ENCODE measurements at places on chromosomes 5 and 9. TPM values are rescaled to one million over a fixed set of nuclear protein-coding genes. Genes with fewer than 3 reads are reported as not detected.

- DNase-seq, result no peak
These were observed 158.1 kb downstream of the HACD4 start for GRCh38 chr9:20873240-20873865.

DNA sequence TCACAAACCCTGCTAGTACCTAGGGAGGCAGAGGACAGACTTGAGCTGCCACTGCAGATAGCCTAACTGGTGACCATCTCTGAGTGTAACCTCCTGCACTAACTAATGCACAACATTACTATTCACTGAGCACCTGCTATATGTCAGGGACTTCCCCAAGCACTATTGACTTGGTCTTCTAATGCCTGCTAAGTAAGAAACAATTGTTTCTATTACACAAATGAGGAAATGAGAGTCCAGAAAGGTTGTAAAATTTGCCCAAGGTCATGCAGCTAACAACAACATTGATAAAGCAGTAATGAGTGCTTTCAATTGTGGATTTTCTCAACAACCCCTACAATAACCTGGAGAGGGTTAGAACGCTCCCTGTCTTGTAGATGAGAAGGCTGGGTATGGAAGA is 183.7 kb downstream of the ZNF462 start:
- no peak for DNase-seq

Gene C6
- not detected for total RNA-seq

Gene AQP7
- 0.12 TPM for total RNA-seq

- peak; percentile 40 for DNase-seq
These were observed 124.8 kb upstream of the RAD23B start for GRCh38 chr9:107158321-107158720.

- peak; percentile 40 for DNase-seq
These were observed 57.6 kb downstream of the DPYSL3 start for GRCh38 chr5:147452165-147452811.

- DNase-seq, result no peak
These were observed 38.3 kb downstream of the RETREG1 start for GRCh38 chr5:16578474-16578883.

DNA sequence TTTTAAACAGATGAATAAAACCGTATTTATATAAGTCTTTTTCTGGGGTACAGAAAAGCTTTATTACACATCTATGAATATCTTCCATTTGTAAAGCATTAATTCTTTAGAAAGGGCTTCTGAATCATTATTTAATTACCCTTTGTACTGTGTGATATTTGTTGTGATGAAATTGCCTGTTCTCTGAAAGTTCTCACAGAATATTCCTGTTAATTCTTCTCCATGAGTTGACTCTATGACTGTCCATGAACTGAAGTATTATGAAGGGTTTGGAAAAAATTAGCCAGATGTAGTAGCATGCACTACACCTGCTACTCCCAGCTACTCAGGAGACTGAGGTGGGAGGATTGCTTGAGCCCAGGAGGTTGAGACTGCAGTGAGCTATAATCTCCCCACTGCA is 127.0 kb downstream of the MAN2A1 start:
- DNase-seq, result no peak

GRCh38 chr5:132479111-132479951 is 11.2 kb downstream of the IRF1 start:
- no peak for DNase-seq

Gene PCDHGB6
- total RNA-seq, result 0.33 TPM

DNA sequence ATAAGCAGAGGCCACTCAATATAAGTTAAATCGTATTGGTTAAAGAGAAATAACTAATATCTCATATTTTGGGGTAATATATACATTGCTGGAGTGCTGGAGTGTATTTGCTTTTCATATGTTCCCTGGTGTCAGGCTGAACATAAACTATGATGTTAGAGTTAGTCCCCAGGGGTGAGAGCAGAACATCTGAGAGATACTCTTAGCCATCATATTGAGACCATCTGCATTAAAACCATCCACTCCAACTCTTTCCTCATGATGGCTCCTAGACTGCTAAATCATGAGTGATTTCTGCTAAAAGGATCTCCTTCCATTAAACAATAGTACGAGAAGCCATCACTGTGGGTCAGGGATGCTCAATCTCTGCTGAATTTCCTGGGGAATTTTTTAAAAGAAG is 436.2 kb downstream of the DTWD2 start:
- no peak for DNase-seq

DNA sequence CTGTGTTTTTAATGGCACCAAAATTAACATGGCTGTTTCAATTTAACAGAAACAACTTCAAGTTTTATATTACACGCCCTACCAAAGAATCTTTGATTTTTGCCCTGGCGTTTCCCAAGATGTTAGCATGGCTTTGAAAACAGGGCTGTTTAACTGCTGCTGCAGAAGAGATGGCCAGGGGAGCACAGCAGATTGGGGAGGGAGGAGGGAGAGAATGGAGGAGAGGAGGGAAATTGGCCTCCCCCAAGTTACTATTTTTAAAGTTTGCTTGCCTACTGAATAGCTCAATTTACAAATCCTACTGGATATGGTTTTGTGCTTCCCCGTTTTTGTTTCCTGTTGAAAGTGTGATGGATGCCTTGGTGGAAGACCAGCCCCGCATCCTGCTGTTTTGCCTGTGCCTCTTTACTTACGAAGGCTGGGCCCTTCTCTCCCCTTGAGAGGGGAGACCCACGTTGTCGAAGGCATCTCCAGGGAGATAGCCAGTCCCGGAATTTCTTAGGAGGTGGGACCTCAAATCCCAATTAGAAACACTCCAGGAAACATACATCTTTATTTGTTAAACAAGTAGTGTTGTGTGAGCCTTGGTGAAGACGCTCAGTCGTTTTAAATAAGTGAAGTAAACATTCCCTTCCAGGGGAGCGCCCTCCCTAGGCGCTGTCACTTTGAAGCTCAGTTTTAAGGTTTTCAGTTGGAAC is 98.6 kb downstream of the AOPEP start:
- no peak for DNase-seq

Gene SPINK4
- total RNA-seq, result not detected

Gene MSANTD3
- 265 TPM for total RNA-seq

- DNase-seq, result no peak
These were observed 122.3 kb downstream of the SPATA31D1 start for GRCh38 chr9:82110881-82111280.

Gene ACTBL2
- not detected for total RNA-seq

DNA sequence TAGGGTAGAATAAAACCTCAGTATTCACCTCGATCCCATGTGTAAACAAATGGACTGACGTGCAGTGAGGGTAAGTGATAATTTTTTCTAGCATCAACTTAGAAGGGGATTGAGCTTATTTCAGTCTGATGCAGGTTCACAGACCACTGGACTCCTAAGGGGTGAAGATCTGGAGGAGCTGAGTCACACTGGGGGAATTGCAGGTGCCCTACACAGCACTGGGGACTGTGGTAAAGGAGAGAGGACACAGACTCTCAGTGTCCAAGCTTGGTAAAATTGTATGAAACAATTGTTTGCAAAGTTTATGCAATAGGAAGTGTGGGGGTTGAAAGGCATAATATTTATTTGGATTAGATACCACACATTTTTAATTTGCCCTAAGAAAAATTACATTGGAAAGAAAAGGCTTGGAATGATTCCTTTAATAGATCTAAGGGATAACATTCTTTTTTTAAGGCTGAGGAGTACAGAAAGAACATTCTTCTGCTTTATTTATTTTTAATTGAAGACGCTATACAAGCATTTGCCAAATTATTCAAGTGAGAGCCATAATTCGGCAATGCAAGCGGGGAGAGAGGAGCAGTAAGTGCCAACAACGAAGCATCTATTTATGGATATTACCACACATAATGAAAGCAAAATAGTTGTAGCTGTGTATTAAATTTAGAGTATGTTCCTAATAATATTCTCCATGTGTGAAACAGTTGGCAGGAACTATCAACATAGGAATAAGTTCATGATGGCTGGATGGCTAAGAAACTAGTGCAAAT is 766.9 kb upstream of the ADAMTS16 start:
- no peak for DNase-seq

- no peak for DNase-seq
These were observed 217.5 kb downstream of the MAN2A1 start for GRCh38 chr5:109907189-109907588.

DNA sequence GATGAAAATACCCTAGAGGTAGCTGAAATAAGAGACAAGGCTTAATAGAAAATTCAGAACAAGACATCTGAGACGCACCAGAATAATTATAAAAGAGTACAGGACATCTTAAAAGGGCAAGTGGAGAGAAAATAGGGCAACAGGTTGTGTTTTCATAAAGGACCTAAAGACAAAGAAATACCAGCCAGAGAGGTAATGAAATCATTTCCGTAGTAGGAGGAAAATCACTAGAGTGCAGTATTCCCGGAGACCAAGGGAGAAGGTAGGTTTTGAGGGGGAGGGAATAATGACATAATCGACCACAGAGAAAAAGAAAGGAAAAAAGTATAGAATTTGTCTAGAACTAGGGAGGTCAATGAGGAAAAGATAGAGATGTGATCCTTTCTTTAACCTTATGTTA is 26.2 kb upstream of the CTNNAL1 start:
- no peak for DNase-seq

Gene SH3RF2
- total RNA-seq, result 5.9 TPM

Gene FYB1
- 0.05 TPM for total RNA-seq

GRCh38 chr5:34412736-34413135 is 243.4 kb upstream of the RAI14 start:
- peak; percentile 44 for DNase-seq

DNA sequence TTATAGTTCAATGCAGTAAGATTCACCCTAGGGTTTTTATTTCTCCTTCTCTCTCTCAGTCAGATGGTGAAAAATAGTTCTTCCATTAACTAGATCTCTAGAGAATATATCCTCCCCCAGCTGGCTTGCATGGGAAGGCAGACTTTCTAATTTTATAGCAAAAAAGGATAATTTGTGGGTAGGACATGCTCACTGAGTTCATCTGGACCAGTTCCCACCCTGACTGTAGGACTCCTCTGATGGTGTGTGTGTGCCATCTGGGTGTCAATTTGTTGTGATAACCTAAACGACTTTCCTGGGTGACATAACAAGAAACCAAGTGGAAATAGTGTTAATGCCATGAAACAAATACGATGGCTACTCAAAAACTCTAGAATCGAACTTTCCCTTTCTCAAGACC is 44.9 kb downstream of the APBA1 start:
- no peak for DNase-seq

Gene SLC6A3
- total RNA-seq, result not detected

Gene SLC35A4
- total RNA-seq, result 59.8 TPM

DNA sequence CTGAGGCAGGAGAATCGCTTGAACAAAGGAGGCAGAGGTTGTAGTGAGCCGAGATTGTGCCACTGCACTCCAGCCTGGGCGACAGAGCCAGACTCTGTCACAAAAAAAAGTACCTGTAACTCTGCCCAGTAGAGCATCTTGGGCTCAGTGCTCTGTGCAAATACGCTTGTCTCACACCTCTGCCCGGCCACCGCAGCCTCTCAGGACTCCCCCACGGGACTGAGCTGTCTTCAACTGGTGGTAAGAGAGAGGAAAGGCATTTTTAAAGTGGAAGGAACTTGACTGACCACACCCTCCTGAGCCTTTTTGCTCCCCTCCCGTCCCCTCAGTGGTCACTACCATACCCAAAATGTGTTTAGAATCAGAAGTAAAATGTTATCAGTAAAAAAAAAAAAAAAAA is 174.3 kb upstream of the PIK3R1 start:
- DNase-seq, result no peak

Gene STPG3
- total RNA-seq, result not detected

Gene NUTM2F
- not detected for total RNA-seq

- no peak for DNase-seq
These were observed 1.0 kb downstream of the ADAMTS13 start for GRCh38 chr9:133423216-133423615.

- no peak for DNase-seq
These were observed 60.3 kb upstream of the NEK6 start for GRCh38 chr9:124197177-124198095.

Gene IRX2
- not detected for total RNA-seq
